NCI-H1092 treated with DMSO at 0.1 percent for 48 hours (cell line): ENCODE measurements at places on chromosomes 4 and X.

DNA sequence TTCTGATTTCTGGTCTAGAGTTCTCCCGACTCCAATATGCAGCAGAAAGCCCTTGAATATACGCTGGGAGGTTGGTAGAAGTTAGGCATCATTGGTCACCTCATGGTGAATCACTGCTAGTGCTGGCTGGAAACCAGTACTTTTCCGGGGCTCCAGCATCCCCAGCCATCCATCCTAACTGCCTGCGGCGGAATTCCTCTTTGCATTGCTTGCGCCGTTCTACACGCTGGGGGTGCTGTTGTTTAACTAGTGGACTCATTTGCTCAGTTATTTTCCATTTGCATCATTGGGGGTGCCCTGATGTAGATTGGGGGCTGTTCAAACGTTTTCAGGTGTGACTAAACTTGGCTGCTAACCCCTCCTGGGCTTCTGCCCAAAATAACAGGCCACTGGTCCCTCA, 23.3 kb upstream of the GPR50 start:
- peak; percentile 7 for DNase-seq

GRCh38 chr4:103429283-103429682, 231.1 kb upstream of the CENPE start:
- no peak for DNase-seq

GRCh38 chrX:143472347-143472938, 44.8 kb downstream of the SPANXN3 start:
- DNase-seq: peak; percentile 86

- no peak for DNase-seq
Measured at GRCh38 chr4:88933414-88934160, 123.4 kb downstream of the FAM13A start.

- peak; percentile 44 for DNase-seq
Measured at GRCh38 chr4:7630568-7631287, 196.0 kb upstream of the PSAPL1 start.

DNA sequence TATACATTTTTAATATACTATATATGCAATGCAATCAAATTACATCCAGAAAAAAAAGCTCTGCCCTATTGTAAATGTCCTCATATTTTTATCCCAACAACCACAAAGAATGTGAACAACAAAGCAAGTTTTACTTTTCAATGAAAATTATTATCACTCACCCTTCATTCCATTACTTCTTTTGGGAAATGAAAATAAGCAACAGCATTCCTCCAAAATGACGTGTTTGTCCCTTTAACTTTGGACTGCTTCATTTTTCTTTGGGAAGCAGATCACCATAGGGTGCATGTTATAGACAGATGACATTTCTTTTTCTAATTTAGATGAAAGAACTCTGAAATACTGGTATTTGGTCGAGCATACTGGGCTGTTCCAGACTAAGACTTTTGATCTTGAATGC, 667.1 kb upstream of the BOD1L1 start:
- DNase-seq: no peak

DNA sequence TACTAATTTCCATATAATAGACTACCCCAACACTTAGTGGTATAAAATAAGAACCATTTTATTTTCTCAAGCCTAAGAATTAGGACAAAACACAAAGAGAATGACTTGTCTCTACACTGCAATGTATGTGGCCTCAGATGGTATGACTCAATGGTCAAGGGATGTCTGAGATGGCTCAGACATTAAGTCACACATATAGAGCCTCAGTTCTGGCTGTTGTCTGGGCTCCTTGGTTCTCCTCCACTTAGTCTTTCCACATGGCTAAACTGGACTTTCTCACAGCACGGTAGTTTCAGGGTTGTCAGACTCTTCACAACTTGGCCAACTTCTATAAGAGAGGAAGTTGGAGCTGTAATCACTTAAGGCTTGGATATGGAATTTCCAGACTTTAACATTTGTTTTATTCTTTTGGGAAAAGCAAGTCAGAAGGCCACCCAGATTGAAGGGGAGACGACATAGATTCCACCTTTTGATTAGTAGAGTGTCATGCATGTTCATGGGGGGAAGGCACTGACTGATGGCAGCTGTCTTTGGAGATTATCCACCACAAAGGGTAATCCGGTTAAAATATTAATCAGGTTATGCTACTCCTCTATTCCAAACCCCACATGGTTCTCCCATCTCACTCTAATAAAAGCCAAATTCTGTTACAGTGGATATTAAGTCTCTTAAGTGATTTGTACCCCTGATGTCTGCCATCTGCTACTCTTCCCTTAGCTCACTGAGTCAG, 9.4 kb downstream of the IL15 start:
- DNase-seq: no peak

DNA sequence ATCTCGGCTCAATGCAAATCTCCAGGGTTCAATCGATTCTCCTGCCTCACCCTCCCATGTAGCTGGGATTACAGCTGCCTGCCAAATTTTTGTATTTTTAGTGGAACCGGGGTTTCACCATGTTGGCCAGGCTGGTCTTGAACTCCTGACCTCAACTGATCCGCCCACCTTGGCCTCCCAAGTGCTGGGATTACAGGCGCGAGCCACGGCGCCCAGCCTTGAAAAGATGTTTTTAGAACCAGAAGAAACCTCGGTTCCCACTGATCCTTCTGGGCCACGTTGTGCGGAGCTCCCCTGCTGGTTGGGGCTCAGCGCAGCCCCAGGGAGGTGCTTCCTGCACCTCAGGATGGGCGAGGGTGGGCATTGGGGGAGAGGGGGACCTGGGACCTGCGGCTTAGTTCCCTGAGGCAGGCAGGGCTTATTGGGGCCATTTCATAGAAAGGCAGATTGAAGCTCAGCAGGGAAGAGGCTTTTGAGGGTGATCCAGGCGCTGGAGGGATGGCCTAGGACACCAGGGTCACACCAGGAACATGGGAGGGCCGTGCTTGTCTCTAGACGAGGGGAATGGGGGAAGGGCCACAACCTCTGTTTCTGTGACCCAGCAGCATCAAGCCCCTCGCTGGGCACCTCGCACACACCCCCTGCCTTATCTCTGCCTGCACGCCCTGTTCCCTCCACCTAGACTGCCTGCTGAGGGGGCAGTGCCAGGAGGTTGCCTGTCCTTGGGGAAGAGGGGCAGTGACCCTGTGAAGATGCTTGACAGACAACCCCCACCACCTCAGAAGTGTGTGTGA, 6.3 kb upstream of the ADD1 start:
- no peak for DNase-seq

GRCh38 chrX:68877606-68878005, 48.8 kb downstream of the EFNB1 start:
- DNase-seq: no peak

GRCh38 chrX:154419189-154419588, 7.8 kb downstream of the TAFAZZIN start:
- no peak for DNase-seq

- no peak for DNase-seq
Measured at GRCh38 chr4:14994242-14994641, 8.0 kb upstream of the CPEB2 start.

DNA sequence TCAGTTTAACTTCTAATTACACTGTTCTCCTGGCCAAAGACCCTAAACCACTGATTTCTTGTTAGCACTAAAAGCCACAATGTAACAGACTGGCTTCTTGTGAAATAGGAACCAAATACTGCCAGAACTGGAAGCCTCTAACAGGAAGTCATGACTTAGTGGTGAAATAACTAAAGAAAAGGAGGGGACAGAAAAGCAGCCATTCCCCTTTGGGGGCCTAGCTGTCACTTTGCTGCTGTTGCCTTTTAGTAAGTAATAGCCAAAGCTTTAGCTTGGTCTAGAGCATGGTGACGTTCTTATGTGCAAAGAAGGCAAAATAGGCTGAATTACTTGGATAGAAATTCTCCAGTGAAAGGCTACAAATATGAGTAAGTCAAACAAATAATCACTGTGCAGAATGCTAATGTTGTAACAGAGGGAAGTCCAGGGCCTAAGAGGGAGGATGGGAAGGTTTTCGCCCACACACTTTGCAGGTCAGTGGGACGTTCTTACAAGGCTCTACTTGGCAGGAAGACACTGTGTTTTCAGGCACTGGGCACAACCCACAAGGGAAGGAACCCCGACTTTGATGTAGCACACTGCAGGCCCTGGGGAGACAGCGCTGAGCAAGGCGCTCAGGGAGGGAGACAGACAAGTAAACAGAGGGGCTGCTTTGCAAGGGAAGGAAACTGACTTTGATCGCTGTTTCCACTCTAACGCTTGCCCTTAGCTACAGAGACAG, 16.7 kb downstream of the GAB3 start:
- no peak for DNase-seq

GRCh38 chr4:186729856-186730255, 6.2 kb upstream of the FAT1 start:
- no peak for DNase-seq

GRCh38 chrX:103258275-103258674, 3.3 kb upstream of the TCEAL8 start:
- DNase-seq: no peak

- DNase-seq: no peak
Measured at GRCh38 chr4:54843946-54844345, 186.2 kb downstream of the KIT start.

- DNase-seq: peak; percentile 94
Measured at GRCh38 chrX:100636321-100636991, at the start of gene TSPAN6. TSS of gene TSPAN6 (minus strand) at chrX:100636806. CDS start at chrX:100636694, 112 bp downstream.

GRCh38 chrX:31269914-31270313, 198.1 kb upstream of the FTHL17 start:
- no peak for DNase-seq

- DNase-seq: no peak
Measured at GRCh38 chrX:151363316-151363715, 33.7 kb upstream of the VMA21 start.

GRCh38 chr4:7157666-7158065, 34.7 kb upstream of the SORCS2 start:
- DNase-seq: no peak

GRCh38 chrX:11555759-11556158, 110.0 kb downstream of the ARHGAP6 start:
- no peak for DNase-seq

DNA sequence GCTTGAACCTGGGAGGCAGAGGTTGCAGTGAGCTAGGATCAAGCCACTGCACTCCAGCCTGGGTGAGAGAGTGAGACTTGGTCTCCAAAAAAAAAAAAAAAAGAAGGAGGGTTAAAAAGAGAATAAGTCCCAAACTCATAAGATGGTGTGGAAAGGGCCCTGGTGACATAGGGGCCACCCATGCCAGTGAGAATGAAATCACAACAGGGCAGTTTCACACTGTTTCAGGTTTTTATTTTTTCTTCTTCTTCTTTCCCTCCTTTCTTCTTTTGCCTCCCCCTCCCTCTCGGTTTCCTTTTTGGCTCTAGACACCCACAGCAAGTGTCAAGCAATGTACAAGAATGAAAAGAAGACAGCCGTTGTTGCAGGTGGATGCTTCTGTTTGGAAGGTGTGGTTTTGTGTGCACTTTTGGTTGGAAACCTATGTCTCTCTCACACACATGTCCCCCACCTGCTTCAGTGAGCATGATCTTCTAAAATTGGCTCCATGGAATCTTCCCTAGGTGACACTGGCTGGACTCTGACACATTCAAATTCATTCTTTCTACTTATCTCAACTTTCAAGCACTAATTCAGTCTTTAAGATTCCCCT, 14.4 kb upstream of the TLR8 start:
- no peak for DNase-seq

DNA sequence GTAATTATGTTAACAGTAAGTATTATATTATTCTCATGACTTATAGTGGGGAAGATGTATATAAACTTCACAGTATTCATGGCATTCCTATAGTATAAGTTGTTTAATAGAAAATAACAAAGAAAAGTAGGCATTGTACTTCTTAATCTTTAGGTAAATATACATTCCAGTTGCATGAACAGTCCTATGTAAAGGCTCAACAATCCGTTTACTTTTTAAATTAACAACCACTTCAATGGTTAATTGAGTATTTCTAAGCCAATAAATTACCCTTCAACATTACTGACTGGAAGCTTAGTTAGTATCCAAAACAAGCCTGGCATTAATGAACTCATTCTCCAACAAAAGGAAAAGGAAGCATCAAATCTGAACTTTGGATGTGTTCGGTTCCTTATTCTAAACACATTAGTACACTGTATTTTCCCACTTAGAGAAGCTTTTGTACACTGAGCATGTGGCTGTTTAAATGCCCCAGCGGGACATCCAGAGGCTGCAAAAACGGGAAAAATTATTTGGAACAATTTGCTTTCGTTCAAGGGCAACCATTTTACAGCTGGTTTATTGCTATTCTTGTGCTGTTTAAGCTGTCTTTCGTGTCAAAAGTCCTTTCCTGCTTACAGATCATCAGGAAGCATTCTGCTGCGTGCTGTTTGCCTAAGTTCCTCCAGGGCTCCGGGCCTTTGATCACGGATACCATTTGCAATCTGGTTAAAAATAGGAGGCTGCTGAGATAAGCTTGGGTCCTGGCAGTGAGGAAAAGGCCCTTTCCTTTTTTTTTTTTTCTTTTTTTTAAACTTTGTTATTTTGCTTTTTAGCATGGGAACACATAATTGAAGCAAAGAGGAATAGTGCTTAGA, 460.3 kb downstream of the SPRY1 start:
- no peak for DNase-seq

GRCh38 chr4:186695392-186695791, 28.3 kb downstream of the FAT1 start:
- DNase-seq: peak; percentile 45

GRCh38 chrX:148389629-148390028, 110.8 kb upstream of the AFF2 start:
- no peak for DNase-seq

- DNase-seq: no peak
Measured at GRCh38 chr4:102338405-102338804, 6.9 kb downstream of the SLC39A8 start.

DNA sequence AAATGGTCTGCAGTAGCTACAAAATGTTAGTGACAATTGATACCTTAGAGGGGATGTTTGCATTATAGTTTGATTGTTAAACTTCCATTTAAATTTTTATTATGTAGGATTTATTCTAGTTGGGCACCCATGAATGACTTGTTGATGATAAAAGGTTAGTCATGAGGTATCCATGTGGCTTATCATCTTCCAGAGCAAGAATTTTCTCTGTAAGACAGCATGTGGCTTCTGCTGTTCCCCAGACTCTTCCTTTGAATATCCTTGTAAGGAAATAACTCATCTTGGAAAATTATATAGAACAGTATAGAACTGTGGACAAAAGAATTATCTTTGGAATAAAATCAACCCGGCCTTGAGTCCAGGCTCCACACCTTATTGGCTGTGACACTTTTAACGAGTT, 40.1 kb upstream of the KLHL8 start:
- DNase-seq: no peak

- DNase-seq: no peak
Measured at GRCh38 chr4:143372093-143372915, 35.6 kb downstream of the GAB1 start.

GRCh38 chr4:57501720-57502119, 391.5 kb upstream of the IGFBP7 start:
- no peak for DNase-seq

DNA sequence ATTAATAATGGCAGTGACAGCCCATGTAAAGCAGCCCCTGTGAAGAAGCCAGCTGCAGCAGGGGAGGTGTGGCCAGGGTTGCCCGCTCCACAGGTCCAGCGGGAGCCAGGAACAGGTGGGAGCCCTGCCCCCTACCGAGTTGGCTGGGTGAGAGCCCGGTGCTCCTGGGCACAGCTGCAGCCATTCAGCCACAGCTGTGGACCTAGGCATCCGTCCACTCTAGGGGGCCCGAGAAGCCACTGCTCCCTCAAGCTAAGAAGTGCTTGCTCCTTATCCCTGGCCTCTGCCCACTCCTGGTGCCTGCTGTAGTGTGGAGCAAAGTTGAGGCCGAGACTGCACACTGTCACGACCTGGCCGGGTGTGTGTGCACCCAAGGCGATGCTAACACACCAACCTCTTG, 1469.0 kb downstream of the PCDH7 start:
- peak; percentile 2 for DNase-seq

GRCh38 chr4:135277068-135277979, 1075.7 kb upstream of the PABPC4L start:
- DNase-seq: no peak
